HepG2 (cell line): ENCODE measurements at places on chromosomes 1 and 21. TPM values are rescaled to one million over a fixed set of nuclear protein-coding genes. Genes with fewer than 3 reads are reported as not detected.

Gene LAD1
- polyA plus RNA-seq = 10.8 and 16.3 TPM in 2 replicates

Gene TNFRSF4
- 0.21 TPM in 1 of 2 replicates, not detected in the other for polyA plus RNA-seq

Gene OR2T35
- polyA plus RNA-seq = not detected in 2 replicates

Gene TNFRSF18
- not detected in 2 replicates for polyA plus RNA-seq

Gene FNDC5
- 1.0 and 1.4 TPM in 2 replicates for polyA plus RNA-seq

Gene LCE3D
- not detected in 2 replicates for polyA plus RNA-seq

Gene LBR
- 38.2 and 38.9 TPM in 2 replicates for polyA plus RNA-seq

Gene OR2T11
- not detected in 2 replicates for polyA plus RNA-seq

Gene PDC
- polyA plus RNA-seq = not detected in 2 replicates

Gene TTLL10
- polyA plus RNA-seq = not detected in 2 replicates

Gene PTCH2
- polyA plus RNA-seq = 1.5 and 1.7 TPM in 2 replicates

Gene ADCY10
- 0.03 TPM in 1 of 2 replicates, not detected in the other for polyA plus RNA-seq

Gene AKNAD1
- not detected in 2 replicates for polyA plus RNA-seq

Gene SPATA45
- 0.17 TPM in 1 of 2 replicates, not detected in the other for polyA plus RNA-seq

Gene C1orf56
- polyA plus RNA-seq = 3.2 TPM in 2 replicates

Gene CYYR1
- not detected in 2 replicates for polyA plus RNA-seq

Gene S100A16
- polyA plus RNA-seq = 195 and 203 TPM in 2 replicates

Gene HP1BP3
- polyA plus RNA-seq = 88.7 and 98.5 TPM in 2 replicates

Gene OR2T5
- polyA plus RNA-seq = not detected in 2 replicates

Gene SUSD4
- polyA plus RNA-seq = not detected in 2 replicates

Gene DYRK3
- polyA plus RNA-seq = 0.48 and 0.50 TPM in 2 replicates

Gene SMPDL3B
- 0.95 and 1.3 TPM in 2 replicates for polyA plus RNA-seq

Gene CLEC20A
- polyA plus RNA-seq = not detected in 2 replicates

Gene SPRR5
- not detected in 2 replicates for polyA plus RNA-seq

Gene NBPF6
- polyA plus RNA-seq = not detected in 2 replicates

Gene NTRK1
- polyA plus RNA-seq = not detected in 2 replicates

Gene UBL4B
- not detected in 2 replicates for polyA plus RNA-seq

Gene HPCAL4
- polyA plus RNA-seq = not detected in 2 replicates

Gene CRNN
- not detected in 2 replicates for polyA plus RNA-seq

Gene DISP3
- polyA plus RNA-seq = 0.08 and 0.09 TPM in 2 replicates

Gene MOB3C
- polyA plus RNA-seq = 4.1 and 6.8 TPM in 2 replicates

Gene TIE1
- 0.58 and 2.5 TPM in 2 replicates for polyA plus RNA-seq

Gene AMY2A
- polyA plus RNA-seq = not detected in 2 replicates

Gene KIAA1614
- polyA plus RNA-seq = 0.12 and 0.15 TPM in 2 replicates

Gene TAL1
- polyA plus RNA-seq = 0.05 and 0.07 TPM in 2 replicates

Gene KCNH1
- not detected in 2 replicates for polyA plus RNA-seq

Gene LAMB3
- polyA plus RNA-seq = 0.18 TPM in 2 replicates

Gene GPR25
- polyA plus RNA-seq = not detected in 2 replicates

Gene CFHR2
- polyA plus RNA-seq = 0.08 TPM in 1 of 2 replicates, not detected in the other

Gene PRAMEF1
- not detected in 2 replicates for polyA plus RNA-seq

Gene DENND2C
- 0.07 and 0.08 TPM in 2 replicates for polyA plus RNA-seq

Gene MORC3
- 10.8 and 12.9 TPM in 2 replicates for polyA plus RNA-seq

Gene CD1E
- polyA plus RNA-seq = not detected in 2 replicates

Gene ABCD3
- 22.4 and 27.5 TPM in 2 replicates for polyA plus RNA-seq

Gene AKT3
- polyA plus RNA-seq = 0.04 and 0.07 TPM in 2 replicates

Gene HIPK1
- polyA plus RNA-seq = 31.8 and 33.4 TPM in 2 replicates

Gene TMEM269
- polyA plus RNA-seq = 0.14 and 0.21 TPM in 2 replicates

Gene SELL
- 0.03 and 0.18 TPM in 2 replicates for polyA plus RNA-seq

Gene OR2T1
- not detected in 2 replicates for polyA plus RNA-seq

Gene RPF1
- polyA plus RNA-seq = 18.0 and 23.0 TPM in 2 replicates

Gene GBP7
- polyA plus RNA-seq = not detected in 2 replicates

Gene GLMP
- 41.4 and 44.6 TPM in 2 replicates for polyA plus RNA-seq

Gene CZIB
- 64.8 and 67.0 TPM in 2 replicates for polyA plus RNA-seq

Gene FCRL2
- not detected in 2 replicates for polyA plus RNA-seq

Gene OLFML2B
- not detected in 2 replicates for polyA plus RNA-seq

Gene ITLN2
- not detected in 2 replicates for polyA plus RNA-seq

Gene SPATA21
- 1.4 and 1.8 TPM in 2 replicates for polyA plus RNA-seq

Gene CD244
- polyA plus RNA-seq = not detected in 2 replicates

Gene SGIP1
- 0.01 TPM in 1 of 2 replicates, not detected in the other for polyA plus RNA-seq
